ENCODE measurements at places on chromosomes 7 and 10.

DNA sequence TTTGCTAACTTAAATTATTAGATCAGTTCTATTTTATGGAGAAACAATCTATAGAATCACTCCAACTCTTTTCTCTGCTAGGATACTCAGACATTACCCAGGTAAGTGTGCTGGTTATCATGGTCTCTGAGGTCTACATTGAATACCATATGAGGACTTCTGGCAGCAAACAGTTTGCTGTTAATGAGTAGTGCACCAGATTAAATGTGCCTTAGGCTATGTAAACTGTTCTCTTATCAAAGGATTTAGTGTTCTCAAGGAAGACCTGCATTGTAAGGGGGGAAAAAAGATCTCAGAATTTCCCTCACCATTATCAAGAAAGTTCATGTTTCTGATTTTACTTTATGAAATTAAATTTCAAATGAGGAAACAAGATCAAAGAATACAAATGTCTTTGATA lies 107.5 kb downstream of the ITGB8 start:
- no peaks in the 10 kb centered on the region for H3K36me3 ChIP-seq
- H3K27ac ChIP-seq, result no peak overlapping the region
- H3K4me1 ChIP-seq, result no peaks in the 10 kb centered on the region
- peaks cover 1% of the 10 kb centered on the region for H3K27me3 ChIP-seq
- no peak overlapping the region for H3K4me3 ChIP-seq

DNA sequence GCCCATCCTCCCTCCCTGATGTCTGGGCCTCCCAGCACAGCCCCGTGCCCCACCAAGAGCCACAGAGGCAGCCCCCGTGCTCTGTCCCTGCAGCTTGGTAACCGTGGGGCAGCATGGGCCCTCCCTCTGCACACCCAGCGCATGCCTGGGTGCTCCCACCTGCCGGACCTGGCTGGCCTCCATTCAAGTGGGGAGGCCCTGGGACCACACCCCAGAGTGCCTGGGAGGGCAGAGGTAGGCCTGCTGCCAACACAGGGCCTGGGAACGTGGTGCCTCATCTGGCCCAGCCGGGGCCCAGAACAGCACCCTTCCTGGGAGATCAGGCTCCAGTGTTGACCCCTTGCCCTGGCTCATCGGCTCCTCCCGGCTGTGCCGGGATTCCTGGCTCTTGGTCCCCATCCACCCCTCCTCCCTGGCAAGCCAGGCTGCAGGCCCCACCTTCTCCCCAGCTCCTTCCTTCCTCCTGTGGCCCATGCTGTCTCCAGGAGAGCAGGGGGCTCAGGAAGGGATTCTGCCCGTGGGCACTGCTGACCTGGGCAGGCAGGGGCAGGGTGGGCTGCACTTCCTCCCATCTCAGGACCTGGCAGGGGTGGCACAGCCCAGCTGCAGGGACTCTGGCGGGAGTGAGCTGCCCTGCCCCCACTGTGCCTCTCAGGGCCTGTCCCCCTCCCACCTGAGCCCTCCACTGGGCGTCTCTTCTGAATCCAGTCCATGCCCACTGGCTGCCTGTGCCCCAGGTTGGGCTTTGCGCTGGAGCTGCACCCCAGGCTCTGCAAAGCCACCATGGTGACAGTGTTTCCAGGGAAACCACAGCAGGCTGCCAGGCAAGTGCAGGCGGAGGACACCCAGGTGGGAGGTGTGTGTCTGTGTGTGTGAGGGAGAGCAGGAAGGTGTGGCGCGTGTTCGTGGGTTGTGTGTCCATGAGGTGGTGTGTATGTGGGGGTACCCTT lies 32.6 kb downstream of the PWWP2B start:
- H3K36me3 ChIP-seq, result no peaks in the 10 kb centered on the region
- H3K27ac ChIP-seq, result no peak overlapping the region
- no peak overlapping the region for H3K4me3 ChIP-seq
- no peak for DNase-seq

DNA sequence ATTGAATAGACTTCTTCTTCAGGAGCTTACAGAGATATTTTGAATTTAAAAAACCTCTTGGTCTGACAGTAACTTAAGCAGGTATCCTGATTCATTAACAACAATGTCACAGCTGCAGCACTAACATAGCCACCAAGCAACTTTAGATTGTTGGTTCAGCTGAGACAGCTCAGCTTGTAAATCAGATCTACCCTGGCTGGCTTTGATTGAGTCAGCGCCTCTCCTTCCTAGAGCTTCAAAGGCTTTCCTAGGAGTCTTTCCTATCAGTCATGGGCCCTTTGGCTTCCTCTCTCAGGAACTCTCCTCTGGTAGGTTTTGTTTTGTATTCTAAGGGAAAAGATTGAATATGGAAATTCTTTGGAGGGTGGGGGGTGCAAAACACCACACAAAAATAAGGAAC lies 70.7 kb upstream of the STEAP4 start:
- peaks cover 1% of the 10 kb centered on the region for H3K27me3 ChIP-seq
- DNase-seq, result no peak
- no peak overlapping the region for H3K4me3 ChIP-seq
- H3K27ac ChIP-seq, result no peak overlapping the region
- no peaks in the 10 kb centered on the region for H3K36me3 ChIP-seq

GRCh38 chr10:100889546-100889945 lies 23.2 kb upstream of the SLF2 start:
- peaks cover 15% of the 10 kb centered on the region for H3K27me3 ChIP-seq
- H3K27ac ChIP-seq, result no peak overlapping the region
- no peaks in the 10 kb centered on the region for H3K4me1 ChIP-seq
- DNase-seq, result no peak
- no peak overlapping the region for H3K4me3 ChIP-seq

DNA sequence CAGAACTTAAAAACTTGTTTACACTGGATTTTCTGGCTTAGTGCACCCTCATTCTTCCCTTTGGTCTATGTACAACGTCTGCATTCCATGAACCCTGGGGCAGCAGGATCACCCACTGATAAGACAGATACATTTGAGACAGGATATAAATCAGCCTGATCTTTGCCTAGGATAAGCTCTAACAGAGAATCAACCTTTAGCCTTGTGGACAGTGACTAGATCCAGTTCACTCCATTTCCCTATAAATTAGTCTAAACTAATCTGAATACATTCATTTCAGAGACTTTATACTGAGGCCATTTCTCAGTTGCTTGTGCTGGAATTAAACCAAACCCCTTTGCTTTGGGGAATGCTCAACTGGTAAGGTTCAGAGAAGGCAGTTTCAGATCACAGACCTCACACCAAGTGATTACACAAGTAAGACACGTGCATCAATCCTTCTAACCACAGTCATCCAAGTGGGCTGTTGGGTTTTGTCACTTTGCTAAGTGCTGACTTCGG lies 639.8 kb upstream of the FZD8 start:
- H3K27ac ChIP-seq, result no peak overlapping the region
- no peaks in the 10 kb centered on the region for H3K27me3 ChIP-seq
- DNase-seq, result no peak
- H3K36me3 ChIP-seq, result no peaks in the 10 kb centered on the region
- no peaks in the 10 kb centered on the region for H3K4me1 ChIP-seq

DNA sequence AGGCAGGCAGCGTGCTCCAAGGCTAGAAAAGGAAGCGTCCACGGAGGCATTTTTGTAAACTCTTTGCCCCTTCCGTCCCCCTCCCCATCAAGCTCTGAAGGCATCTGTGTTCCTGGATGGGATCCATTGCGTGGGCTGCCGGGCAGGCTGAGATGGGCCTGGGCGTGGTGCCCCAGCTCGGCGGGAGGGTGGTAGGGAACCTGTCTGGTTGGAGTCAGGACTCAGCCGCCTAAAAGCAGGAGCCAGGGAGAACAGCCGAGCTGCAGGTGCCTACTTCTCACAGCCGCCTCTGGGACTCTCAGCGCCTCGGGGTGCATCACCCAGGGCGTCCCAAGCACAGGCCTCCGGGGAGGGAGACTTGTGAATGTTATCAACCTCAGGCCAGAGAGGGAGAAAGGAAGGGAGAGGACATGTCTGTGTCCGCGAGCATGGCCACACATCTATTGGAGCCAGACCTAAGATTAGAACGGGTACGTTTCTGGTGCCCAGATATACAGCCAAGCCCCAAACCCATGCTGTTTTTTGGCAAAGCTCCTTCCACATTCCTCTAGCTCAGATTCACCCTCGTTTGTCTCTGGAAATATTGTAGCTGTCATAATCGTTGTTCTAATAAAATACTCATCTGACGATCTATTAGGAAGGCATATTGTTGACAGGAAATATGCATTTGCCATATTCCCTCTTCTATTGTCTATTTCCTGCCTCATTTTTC lies 48.6 kb upstream of the CTBP2 start:
- no peak for DNase-seq
- H3K4me3 ChIP-seq, result no peak overlapping the region
- peaks cover 2% of the 10 kb centered on the region for H3K27me3 ChIP-seq
- H3K36me3 ChIP-seq, result no peaks in the 10 kb centered on the region
- no peak overlapping the region for H3K27ac ChIP-seq

DNA sequence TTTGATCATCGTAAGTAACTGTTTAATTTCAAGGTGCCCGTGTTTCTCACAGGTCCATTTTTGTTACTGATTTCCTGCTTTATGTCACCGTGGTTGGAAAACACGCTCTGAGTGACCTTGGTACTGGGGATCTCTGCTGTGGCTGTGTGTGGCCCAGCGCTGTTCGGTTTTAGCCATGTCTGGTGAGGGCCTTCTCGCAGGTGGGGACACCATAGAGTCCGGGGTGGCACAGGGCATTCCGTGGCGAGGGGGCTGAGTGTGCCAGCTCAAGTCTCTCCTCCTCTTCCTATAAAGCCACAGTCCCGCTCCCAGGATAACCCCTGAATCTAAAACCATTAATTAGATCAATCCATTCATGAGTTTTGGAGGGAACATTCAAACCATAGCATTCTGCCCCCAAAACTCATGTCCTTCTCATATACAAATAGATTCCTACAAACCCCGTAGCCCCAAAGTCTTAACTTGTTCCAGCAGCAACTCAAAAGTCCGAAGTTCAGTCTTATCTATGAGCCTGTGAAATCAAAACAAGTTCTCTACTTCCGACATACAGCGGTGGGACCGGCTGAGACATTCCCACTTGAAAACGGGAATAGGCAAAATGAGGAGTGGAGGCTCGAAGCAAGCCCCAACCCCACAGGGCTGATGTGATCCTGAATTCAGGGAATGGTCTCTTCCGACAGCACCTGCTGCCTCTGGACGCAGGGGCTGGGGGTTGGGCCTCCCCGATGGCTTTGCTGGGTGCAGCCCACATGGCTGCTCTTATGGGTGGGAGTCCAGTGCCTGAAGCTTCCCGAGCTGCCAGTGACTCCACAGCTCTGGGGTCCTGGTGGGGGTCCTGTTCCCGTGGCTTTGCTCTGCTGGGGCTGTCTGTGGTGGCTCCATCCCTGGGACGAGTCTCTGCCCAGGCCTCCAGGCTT lies 55.0 kb upstream of the NKX6-2 start:
- peaks cover 4% of the 10 kb centered on the region for H3K27me3 ChIP-seq
- H3K36me3 ChIP-seq, result peaks cover 3% of the 10 kb centered on the region
- H3K4me1 ChIP-seq, result no peaks in the 10 kb centered on the region
- no peak overlapping the region for H3K27ac ChIP-seq
- H3K4me3 ChIP-seq, result no peak overlapping the region

- H3K36me3 ChIP-seq, result no peaks in the 10 kb centered on the region
- no peak overlapping the region for H3K27ac ChIP-seq
- no peaks in the 10 kb centered on the region for H3K4me1 ChIP-seq
These were observed 227.0 kb downstream of the ANK3 start for GRCh38 chr10:60162631-60163030.

GRCh38 chr7:156166692-156167416 lies 354.6 kb upstream of the SHH start:
- no peak for DNase-seq
- H3K4me1 ChIP-seq, result no peaks in the 10 kb centered on the region
- no peak overlapping the region for H3K27ac ChIP-seq
- H3K36me3 ChIP-seq, result no peaks in the 10 kb centered on the region
- no peaks in the 10 kb centered on the region for H3K27me3 ChIP-seq

- no peaks in the 10 kb centered on the region for H3K36me3 ChIP-seq
- DNase-seq, result no peak
- H3K4me3 ChIP-seq, result no peak overlapping the region
- no peaks in the 10 kb centered on the region for H3K4me1 ChIP-seq
- no peak overlapping the region for H3K27ac ChIP-seq
These were observed 200.0 kb upstream of the MKI67 start for GRCh38 chr10:128326251-128326650.

GRCh38 chr10:24651923-24652322 lies 71.8 kb downstream of the ARHGAP21 start:
- no peak for DNase-seq
- H3K4me1 ChIP-seq, result peaks cover 10% of the 10 kb centered on the region
- no peak overlapping the region for H3K27ac ChIP-seq

- H3K27ac ChIP-seq, result no peak overlapping the region
- no peak overlapping the region for H3K4me3 ChIP-seq
- no peaks in the 10 kb centered on the region for H3K4me1 ChIP-seq
- H3K36me3 ChIP-seq, result no peaks in the 10 kb centered on the region
These were observed 729 bp downstream of the HOGA1 start for GRCh38 chr10:97584798-97585438.

DNA sequence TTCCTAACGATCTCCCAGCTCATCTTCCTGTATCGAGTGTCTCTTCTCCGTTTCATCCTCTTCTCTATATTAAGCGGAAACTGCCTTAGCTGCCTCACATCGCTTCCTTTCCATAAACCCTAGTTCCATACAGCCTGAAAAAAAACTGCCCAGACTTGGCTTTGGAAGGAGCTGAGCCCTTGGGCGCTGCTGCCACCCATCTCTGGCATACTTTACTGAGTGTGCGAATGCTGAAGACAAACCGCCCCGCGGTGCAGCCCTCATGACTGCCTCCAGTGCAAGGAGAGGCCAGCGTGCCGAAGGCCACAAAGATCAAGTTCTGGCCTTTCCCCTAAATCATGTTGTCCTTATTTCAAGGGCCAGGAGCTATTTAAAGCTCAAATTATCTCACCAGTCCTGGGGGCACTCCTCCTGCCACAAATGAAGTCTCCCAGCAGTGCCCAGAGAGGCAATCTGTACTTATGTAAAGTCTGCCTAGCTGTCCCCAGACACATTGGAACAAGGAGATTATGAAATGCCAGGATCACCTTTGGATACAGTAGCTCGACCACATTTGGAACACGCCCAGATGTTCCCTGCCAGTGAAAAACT lies 25.2 kb downstream of the YWHAG start:
- H3K4me1 ChIP-seq, result peaks cover 46% of the 10 kb centered on the region
- H3K4me3 ChIP-seq, result no peak overlapping the region
- H3K36me3 ChIP-seq, result peaks cover 46% of the 10 kb centered on the region
- H3K27ac ChIP-seq, result no peak overlapping the region
- no peaks in the 10 kb centered on the region for H3K27me3 ChIP-seq

DNA sequence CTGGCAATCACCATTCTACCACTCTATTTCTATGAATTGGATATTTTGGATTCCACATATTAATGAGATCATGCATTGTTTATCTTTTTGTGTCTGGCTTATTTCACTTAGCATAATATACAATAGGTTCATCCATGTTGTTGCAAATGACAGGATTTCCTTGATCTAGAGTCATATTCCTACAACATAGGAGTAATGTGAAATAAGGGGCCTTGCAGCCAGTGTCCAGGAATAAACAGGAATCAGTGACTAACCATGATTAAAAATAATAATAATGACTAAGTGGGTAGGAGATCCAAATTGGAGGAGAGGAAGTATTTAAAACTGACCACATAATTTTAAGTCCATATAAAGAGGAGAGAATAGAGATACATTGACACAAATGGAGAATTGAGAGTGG lies 49.9 kb downstream of the SCIN start:
- H3K4me3 ChIP-seq, result no peak overlapping the region
- no peak for DNase-seq
- no peaks in the 10 kb centered on the region for H3K4me1 ChIP-seq
- no peak overlapping the region for H3K27ac ChIP-seq
- no peaks in the 10 kb centered on the region for H3K36me3 ChIP-seq

- H3K4me1 ChIP-seq, result no peaks in the 10 kb centered on the region
- DNase-seq, result no peak
- H3K27ac ChIP-seq, result no peak overlapping the region
- peaks cover 6% of the 10 kb centered on the region for H3K27me3 ChIP-seq
- H3K36me3 ChIP-seq, result no peaks in the 10 kb centered on the region
These were observed 63.2 kb downstream of the WNT2 start for GRCh38 chr7:117259615-117260014.
